ENCODE measurements at places on chromosomes 7 and 10. TPM values are rescaled to one million over a fixed set of nuclear protein-coding genes. Genes with fewer than 3 reads are reported as not detected.
A peak's percentile ranks its signal among the peaks of the same experiment; 100 is the strongest.

PRSS2 gene
- 6.0 TPM for total RNA-seq

CPED1 gene
- total RNA-seq, result 43.6 TPM

CDH23 gene
- total RNA-seq, result 2.4 TPM

EEPD1 gene
- total RNA-seq, result 7.0 TPM

ADIRF gene
- 30.4 TPM for total RNA-seq

DNA sequence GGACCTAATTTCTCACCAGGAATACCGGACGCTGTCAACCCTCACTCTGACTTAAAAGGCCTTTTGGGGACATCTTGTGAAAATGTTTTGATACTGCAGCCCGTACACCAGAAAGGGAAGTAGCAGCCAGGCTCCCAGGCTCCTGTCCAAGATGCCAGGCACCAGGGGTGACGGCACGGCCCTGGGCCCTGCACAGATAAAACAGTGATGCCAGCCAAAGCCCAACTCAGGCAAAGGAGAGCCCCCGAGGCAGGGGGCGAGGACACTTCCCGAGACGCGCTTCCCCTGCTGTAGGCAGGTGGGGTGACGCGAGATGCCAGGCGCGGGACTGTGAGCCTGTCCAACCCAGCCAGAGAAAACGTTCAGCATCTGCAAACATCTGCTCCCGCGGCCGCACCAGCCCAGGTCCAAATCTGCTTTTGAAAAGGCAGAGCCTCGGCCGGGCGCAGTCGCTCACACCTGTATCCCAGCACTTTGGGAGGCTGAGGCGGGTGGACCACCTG, 15.7 kb downstream of the ZFAND2A start:
- DNase-seq, result peak; percentile 44

GRCh38 chr7:47180516-47180826, 401.4 kb downstream of the TNS3 start:
- DNase-seq, result no peak

GRCh38 chr10:5666008-5666840, at the start of gene ASB13:
ASB13 (minus strand) TSS chr10:5666595; CDS start chr10:5666551, 44 bp downstream.
- DNase-seq, result peak; percentile 73

DNA sequence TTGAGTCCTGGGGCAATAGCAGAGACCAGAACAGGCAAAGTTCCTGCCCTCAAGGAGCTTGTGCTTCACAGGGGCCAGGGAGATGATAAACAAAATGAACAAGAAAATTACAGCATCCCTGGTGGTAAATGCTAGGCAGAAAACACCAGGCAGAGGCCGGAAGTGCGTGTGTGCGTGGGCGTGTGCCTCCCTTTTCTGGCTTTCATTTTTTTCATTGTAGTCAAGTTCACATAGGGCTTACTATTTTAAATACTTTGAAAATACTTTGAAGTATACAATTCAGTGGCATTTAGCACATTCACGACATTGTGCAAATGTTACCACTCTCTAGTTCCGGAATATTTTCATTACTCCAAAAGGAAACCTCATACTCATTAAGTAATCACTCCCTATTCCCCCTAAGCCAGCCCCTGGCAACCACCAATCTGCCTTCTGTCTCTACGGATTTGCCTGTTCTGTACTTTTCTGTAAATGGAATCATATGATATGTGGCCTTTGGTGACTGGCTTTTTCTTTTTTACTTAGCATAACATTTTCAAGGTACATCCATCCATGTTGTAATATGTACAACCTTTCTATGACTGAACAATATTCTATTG, 88.1 kb upstream of the PDCD4 start:
- DNase-seq, result no peak

Data from heart right ventricle (tissue), 16 donors.